ENCODE measurements at places on chromosomes 16 and 17. TPM values are rescaled to one million over a fixed set of nuclear protein-coding genes. Genes with fewer than 3 reads are reported as not detected.

CDH5 gene
- polyA plus RNA-seq, result not detected

- no peaks in the 10 kb centered on the region for H3K27me3 ChIP-seq
- H3K4me1 ChIP-seq, result peaks cover 51% of the 10 kb centered on the region
- DNase-seq, result peak; percentile 76
- H3K4me3 ChIP-seq, result no peak overlapping the region
- peaks cover 12% of the 10 kb centered on the region for H3K36me3 ChIP-seq
Observed at GRCh38 chr16:89365044-89365467, 125.3 kb downstream of the ANKRD11 start.

KRTAP4-9 gene
- not detected for polyA plus RNA-seq

- DNase-seq, result no peak
- no peak overlapping the region for H3K4me3 ChIP-seq
- H3K27ac ChIP-seq, result no peak overlapping the region
- no peaks in the 10 kb centered on the region for H3K4me1 ChIP-seq
Observed at GRCh38 chr17:16820979-16821543, 131.0 kb downstream of the CCDC144A start.

DNA sequence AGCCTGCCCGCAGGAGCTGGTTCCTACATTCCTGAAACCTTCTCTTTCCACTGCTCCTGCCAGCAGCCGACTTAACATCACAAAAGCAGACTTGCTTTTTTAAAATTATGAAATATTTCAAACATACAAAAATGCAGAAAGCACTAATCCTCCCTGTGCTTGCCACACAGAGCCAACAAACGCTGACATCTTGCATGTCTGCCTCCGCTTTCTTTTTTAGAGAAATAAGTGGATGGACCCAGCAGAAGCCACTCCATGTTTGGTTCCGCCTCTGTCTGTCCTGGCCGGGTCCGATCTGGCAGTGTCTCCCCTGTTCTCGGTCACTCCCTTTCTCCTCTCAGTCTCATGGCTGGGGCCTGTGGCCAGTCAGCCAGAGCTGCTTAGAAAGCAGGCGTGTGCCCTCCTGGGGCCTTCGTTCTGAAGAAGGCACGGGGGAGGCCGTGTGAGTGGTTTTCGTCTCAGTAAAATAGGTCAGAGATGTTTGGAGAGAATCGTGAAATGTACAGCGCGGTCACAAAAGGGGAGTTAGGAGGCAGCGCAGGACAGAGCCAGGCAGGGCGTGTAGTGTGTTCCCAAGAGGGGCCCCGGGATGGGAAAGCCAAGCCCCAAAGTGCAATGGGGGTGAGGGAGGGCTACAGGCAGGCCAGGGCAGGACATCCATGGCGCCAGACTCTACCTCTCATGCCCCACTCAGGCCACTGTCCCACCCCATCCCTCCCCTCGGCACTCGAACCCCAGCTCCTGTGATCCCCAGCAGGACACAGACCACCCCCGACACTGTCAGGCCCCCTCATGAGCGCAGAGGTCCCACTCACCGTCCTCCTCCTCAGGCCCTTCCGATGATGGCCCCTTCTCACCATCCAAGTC lies 23.2 kb downstream of the MXRA7 start:
- no peak overlapping the region for H3K27ac ChIP-seq
- no peaks in the 10 kb centered on the region for H3K27me3 ChIP-seq
- H3K4me1 ChIP-seq, result no peaks in the 10 kb centered on the region
- no peak for DNase-seq
- no peaks in the 10 kb centered on the region for H3K36me3 ChIP-seq

GRCh38 chr17:48175692-48176470 lies 68.3 kb downstream of the SNX11 start:
- no peak overlapping the region for H3K4me3 ChIP-seq
- no peak overlapping the region for H3K27ac ChIP-seq
- H3K27me3 ChIP-seq, result no peaks in the 10 kb centered on the region
- H3K36me3 ChIP-seq, result no peaks in the 10 kb centered on the region
- H3K4me1 ChIP-seq, result no peaks in the 10 kb centered on the region
- no peak for DNase-seq

DNA sequence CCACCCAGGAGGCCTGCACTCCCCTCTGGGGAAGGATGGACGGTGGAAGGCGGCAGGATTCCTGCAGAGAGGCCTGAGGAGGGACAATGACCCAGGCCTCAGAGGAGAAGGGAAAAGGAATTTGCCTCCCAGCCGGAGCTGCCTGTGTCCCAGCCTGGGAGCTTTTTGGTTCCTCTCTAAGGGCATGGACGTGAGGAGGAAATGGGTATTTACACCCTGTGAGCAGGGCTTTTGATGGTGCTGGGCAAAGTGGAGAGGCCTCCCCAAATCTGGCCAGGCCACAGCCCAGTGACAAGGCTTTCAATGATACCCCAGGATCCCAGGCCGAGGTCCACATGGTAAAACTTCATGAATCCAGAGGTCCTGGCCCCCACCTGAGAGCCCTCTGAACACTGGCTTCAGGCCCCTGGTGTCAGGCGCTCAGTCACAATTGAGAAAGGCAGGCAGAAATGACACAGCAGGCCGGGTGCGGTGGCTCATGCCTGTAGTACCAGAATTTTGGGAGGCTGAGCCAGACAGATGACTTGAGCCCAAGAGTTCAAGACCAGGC lies 56.0 kb upstream of the DOC2B start:
- H3K36me3 ChIP-seq, result no peaks in the 10 kb centered on the region
- no peak overlapping the region for H3K27ac ChIP-seq
- H3K27me3 ChIP-seq, result no peaks in the 10 kb centered on the region
- H3K4me3 ChIP-seq, result no peak overlapping the region

DNA sequence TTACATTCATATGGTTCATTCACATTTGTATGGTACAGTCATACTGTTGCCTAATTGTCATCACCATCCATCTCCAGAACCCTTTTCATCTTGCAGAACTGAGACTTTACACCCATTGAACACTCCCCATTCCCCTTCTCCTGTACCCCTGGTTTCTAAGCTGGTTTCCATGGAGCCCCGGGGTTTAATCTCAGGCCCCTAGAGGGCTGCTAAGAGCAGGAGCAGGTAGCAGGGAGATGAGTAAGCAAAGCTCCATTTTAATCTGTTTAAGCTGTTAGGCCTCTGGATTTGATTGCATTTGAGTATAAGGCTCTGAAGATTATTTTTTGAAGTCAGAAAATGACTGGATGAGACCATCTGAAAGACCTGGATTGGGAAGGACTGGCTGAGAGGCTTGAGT lies 68.5 kb upstream of the RPL38 start:
- H3K4me3 ChIP-seq, result no peak overlapping the region
- H3K27ac ChIP-seq, result no peak overlapping the region
- H3K4me1 ChIP-seq, result no peaks in the 10 kb centered on the region
- peaks cover 2% of the 10 kb centered on the region for H3K27me3 ChIP-seq
- DNase-seq, result no peak

DNA sequence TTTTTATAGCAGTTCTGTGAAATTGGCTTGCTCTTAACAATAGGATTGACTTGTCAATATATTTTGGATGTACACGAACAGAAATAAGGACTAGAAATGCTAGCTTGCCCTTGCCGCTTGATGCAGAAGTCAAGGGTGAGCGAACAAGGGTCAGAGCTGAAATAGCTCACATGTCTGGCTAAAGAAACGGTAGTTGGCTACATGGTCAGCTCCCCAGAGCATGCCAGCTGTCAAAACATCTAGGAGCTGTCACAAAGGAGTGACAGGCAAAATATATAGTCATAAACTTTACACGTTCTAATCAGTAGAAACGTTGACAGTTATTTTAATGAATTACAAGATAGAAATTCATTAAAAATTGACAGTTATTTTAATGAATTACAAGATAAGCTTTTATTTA lies 2.9 kb upstream of the MEIOB start:
- peaks cover 8% of the 10 kb centered on the region for H3K4me1 ChIP-seq
- H3K27ac ChIP-seq, result no peak overlapping the region
- no peaks in the 10 kb centered on the region for H3K36me3 ChIP-seq
- H3K27me3 ChIP-seq, result peaks cover 36% of the 10 kb centered on the region
- no peak overlapping the region for H3K4me3 ChIP-seq
- DNase-seq, result no peak

DNA sequence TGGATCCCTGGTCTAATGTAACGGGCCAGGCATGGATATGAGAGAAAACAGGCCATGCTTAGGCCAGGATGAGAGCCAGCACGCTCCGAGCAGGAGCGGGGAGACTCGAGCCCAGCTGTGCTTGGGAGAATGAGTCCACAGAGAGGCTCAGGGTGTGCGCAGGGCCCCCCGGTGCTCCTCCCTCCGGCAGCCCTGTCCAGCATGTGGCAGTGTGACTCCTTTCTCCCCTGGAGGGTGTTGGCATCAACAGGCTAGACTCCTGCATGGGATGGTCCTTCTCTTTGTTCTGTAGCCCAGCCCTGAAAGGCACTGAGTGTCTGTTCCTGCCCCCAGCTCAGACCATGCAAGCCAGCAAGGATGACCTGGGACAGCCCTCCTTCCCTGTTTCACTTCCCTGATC lies 23.4 kb downstream of the PGS1 start:
- peaks cover 4% of the 10 kb centered on the region for H3K4me1 ChIP-seq
- peaks cover 91% of the 10 kb centered on the region for H3K36me3 ChIP-seq
- no peaks in the 10 kb centered on the region for H3K27me3 ChIP-seq

GRCh38 chr16:77745972-77746371 lies 23.7 kb downstream of the NUDT7 start:
- H3K4me3 ChIP-seq, result no peak overlapping the region
- H3K27me3 ChIP-seq, result no peaks in the 10 kb centered on the region
- no peak overlapping the region for H3K27ac ChIP-seq
- H3K4me1 ChIP-seq, result no peaks in the 10 kb centered on the region
- H3K36me3 ChIP-seq, result no peaks in the 10 kb centered on the region
- DNase-seq, result no peak

CES5A gene
- not detected for polyA plus RNA-seq

DNA sequence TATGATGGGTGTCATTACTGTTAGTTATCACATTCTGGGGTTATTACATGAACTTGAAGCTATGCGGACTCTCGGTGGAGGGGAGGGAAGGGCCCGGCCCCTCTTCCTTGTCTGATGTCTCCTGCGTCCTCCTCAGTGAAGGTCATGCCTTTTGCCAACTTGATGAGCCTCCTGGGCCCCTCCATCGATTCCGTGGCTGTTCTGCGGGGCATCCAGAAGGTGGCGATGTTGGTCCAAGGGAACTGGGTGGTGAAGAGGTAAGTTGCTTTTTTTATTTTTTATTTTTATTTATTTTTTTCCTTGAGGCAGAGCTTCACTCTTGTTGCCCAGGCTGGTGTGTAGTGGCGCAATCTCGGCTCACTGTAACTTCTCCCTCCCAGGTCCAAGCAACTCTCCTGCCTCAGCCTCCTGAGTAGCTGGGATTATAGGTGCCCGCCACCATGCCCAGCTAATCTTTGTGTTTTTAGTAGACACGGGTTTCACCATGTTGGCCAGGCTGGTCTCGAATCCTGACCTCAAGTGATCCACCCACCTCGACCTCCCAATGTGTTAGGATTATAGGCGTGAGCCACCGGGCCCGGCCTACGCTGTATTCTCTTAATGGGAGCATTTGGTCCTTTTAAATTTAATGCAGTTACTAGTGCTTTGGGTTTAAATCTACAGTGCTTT lies 21.6 kb downstream of the POLR3E start:
- H3K4me1 ChIP-seq, result no peaks in the 10 kb centered on the region
- H3K27ac ChIP-seq, result no peak overlapping the region
- H3K27me3 ChIP-seq, result no peaks in the 10 kb centered on the region
- no peak overlapping the region for H3K4me3 ChIP-seq
- DNase-seq, result no peak
- peaks cover 85% of the 10 kb centered on the region for H3K36me3 ChIP-seq

GAST gene
- polyA plus RNA-seq, result not detected

GRCh38 chr16:88826070-88826840 lies 14.5 kb upstream of the APRT start:
- H3K36me3 ChIP-seq, result peaks cover 69% of the 10 kb centered on the region
- no peak for DNase-seq
- no peaks in the 10 kb centered on the region for H3K27me3 ChIP-seq
- no peaks in the 10 kb centered on the region for H3K4me1 ChIP-seq

- no peak for DNase-seq
- no peaks in the 10 kb centered on the region for H3K27me3 ChIP-seq
- no peaks in the 10 kb centered on the region for H3K4me1 ChIP-seq
- H3K4me3 ChIP-seq, result no peak overlapping the region
- H3K27ac ChIP-seq, result no peak overlapping the region
- no peaks in the 10 kb centered on the region for H3K36me3 ChIP-seq
Observed at GRCh38 chr17:52027620-52028295, 130.8 kb downstream of the CA10 start.

CES1 gene
- polyA plus RNA-seq, result 190 TPM

- no peak overlapping the region for H3K4me3 ChIP-seq
- no peaks in the 10 kb centered on the region for H3K27me3 ChIP-seq
- no peak overlapping the region for H3K27ac ChIP-seq
- no peak for DNase-seq
Observed at GRCh38 chr17:1237471-1237870, 32.8 kb upstream of the BHLHA9 start.

GRCh38 chr16:4344983-4345835 lies 5.9 kb downstream of the PAM16 start:
- peak overlapping the region; percentile 55 for H3K27ac ChIP-seq
- DNase-seq, result no peak
- H3K27me3 ChIP-seq, result no peaks in the 10 kb centered on the region
- H3K4me3 ChIP-seq, result no peak overlapping the region

GRCh38 chr16:13176711-13177110 lies 275.3 kb downstream of the SHISA9 start:
- no peak for DNase-seq
- H3K27ac ChIP-seq, result no peak overlapping the region
- no peak overlapping the region for H3K4me3 ChIP-seq
- H3K4me1 ChIP-seq, result no peaks in the 10 kb centered on the region

CFAP52 gene
- not detected for polyA plus RNA-seq

DNA sequence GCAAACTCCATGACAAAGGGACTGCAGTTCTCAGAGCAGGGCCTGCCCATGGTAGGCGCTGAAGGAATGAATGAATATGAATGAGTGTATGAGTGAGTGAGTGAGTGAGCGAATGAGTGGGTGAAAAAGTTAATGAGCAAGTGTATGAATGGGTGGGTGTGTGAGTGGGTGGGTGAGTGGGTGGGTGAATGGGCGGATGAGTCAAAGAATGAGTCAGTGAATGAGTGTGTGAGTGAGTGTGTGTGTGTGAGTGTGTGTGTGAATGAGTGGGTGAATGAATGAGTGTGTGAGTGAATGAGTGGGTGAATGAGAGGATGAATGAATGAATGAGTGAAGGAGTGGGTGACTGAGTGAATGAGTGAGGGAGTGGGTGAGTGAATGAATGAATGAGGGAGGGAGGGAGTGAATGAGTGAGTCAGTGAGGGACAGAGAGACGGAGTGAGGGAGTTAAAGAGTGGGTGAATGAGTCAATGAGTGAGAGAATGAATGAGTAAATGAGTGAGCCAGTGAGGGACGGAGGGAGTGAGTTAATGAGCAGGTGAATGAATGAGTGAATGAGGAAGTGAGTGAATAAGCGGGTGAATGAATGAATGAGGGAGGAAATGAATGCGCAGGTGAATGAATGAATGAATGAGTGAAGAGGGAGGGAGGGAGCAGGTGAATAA lies 11.1 kb upstream of the CHMP6 start:
- H3K27ac ChIP-seq, result no peak overlapping the region
- no peak overlapping the region for H3K4me3 ChIP-seq
- H3K36me3 ChIP-seq, result no peaks in the 10 kb centered on the region
- no peaks in the 10 kb centered on the region for H3K27me3 ChIP-seq
- no peaks in the 10 kb centered on the region for H3K4me1 ChIP-seq

RCVRN gene
- not detected for polyA plus RNA-seq

GAS7 gene
- polyA plus RNA-seq, result 66.6 TPM

GRCh38 chr16:9378876-9379275 lies 287.4 kb downstream of the HAPSTR1 start:
- H3K27ac ChIP-seq, result no peak overlapping the region
- peak; percentile 16 for DNase-seq
- no peaks in the 10 kb centered on the region for H3K27me3 ChIP-seq
- H3K36me3 ChIP-seq, result no peaks in the 10 kb centered on the region
- no peak overlapping the region for H3K4me3 ChIP-seq

KCNAB3 gene
- 11.7 TPM for polyA plus RNA-seq
